Progenitor cell of endocrine pancreas (in vitro differentiated cells): ENCODE measurements at places on chromosomes 3 and 15. TPM values are rescaled to one million over a fixed set of nuclear protein-coding genes. Genes with fewer than 3 reads are reported as not detected.

Gene RASGRP1
- 1.5 and 1.7 TPM in 2 replicates for total RNA-seq

Gene EXD1
- not detected in 2 replicates for total RNA-seq

GRCh38 chr3:159625594-159625993 lies 363.0 kb upstream of the IL12A start:
- no peak for DNase-seq

DNA sequence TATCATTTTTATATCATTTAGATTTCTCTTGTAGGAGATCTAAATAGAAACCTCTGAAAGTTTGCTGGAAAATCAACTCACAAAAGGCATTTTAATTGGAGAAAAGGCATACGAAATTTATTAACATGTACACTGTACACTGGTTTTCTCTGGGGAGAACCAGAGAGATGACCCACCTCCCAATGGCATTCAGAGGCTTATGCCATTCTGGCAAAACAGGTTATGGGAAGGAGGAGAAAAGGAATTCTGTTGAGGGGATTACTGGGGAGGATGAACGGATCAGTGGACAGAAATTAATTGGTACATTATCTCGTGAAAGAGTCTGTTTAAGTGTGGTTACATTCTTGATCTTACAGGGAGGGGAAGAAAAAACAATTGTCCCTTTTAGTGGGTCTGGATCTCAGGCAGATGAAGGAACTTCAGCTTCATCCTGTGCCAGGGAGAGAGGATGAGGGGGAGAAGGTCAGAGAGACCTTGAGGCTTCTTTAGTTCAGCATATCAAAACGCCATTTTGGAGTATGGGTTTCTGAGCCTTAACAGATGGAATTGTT lies 16.5 kb downstream of the RAB11A start:
- no peak for DNase-seq

- no peak for DNase-seq
Measured at GRCh38 chr15:101732772-101733171, 8.5 kb upstream of the TARS3 start.

GRCh38 chr3:166351461-166351860 lies 514.2 kb upstream of the BCHE start:
- DNase-seq: no peak

- DNase-seq: no peak
Measured at GRCh38 chr3:9250236-9250635, 790 bp upstream of the SRGAP3 start.
